Left forelimb (tissue), 1 donor: ENCODE measurements at places on chromosomes 16 and 17.

DNA sequence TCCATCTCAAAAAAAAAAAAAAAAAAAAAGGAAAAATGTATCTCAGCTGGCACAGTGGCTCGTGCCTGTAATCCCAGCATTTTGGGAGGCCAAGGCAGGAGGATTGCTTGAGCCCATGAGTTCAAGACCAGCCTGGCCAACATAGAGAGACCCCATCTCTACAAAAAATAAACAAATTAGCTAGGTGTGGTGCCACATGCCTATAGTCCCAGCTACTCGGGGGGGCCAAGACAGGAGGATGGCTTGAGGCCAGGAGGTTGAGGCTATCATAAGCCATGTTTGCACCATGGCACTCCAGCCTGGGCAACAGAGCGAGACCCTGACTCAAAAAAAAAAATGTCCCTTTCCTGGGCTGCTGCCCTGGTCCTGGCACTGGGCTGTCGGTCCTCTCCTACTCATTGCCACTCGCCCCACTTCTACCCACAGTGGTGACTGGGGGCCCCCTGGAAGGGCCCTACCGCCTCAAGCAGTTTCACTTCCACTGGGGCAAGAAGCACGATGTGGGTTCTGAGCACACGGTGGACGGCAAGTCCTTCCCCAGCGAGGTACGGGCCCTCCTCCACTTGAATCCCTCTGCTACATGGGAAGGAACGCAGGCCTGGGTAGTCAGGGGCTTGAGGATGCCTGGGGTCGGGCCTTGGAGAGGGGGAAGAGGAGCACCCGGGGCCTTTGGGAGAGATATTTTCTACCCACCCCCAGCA lies 6.1 kb downstream of the CA7 start:
- DNase-seq, result no peak

GRCh38 chr17:74235040-74235581 lies 21.7 kb downstream of the TTYH2 start:
- no peak for DNase-seq

DNA sequence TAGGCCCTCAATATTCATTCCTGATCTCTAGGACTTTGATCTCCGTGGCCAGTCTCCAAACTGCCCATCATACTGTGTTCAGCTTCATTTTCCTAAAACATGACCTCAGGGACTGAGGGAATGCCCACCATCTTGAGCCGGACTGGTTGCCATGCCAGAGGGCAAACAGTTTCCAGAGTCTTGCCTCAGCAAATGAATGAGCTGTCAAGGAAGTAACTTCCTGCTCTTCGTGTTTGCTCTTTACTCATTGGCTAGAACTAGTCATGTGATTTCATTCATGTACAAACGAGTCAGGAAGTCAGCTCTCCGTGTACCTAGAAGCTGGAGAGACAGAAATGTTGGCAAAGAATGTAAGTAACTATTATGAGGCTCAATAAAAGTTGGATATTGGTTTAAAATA lies 50.2 kb downstream of the ANKFN1 start:
- DNase-seq, result no peak

GRCh38 chr17:1783271-1783670 lies 21.4 kb downstream of the SERPINF1 start:
- no peak for DNase-seq

- no peak for DNase-seq
Observed at GRCh38 chr16:23836404-23837311, 875 bp downstream of the PRKCB start.

DNA sequence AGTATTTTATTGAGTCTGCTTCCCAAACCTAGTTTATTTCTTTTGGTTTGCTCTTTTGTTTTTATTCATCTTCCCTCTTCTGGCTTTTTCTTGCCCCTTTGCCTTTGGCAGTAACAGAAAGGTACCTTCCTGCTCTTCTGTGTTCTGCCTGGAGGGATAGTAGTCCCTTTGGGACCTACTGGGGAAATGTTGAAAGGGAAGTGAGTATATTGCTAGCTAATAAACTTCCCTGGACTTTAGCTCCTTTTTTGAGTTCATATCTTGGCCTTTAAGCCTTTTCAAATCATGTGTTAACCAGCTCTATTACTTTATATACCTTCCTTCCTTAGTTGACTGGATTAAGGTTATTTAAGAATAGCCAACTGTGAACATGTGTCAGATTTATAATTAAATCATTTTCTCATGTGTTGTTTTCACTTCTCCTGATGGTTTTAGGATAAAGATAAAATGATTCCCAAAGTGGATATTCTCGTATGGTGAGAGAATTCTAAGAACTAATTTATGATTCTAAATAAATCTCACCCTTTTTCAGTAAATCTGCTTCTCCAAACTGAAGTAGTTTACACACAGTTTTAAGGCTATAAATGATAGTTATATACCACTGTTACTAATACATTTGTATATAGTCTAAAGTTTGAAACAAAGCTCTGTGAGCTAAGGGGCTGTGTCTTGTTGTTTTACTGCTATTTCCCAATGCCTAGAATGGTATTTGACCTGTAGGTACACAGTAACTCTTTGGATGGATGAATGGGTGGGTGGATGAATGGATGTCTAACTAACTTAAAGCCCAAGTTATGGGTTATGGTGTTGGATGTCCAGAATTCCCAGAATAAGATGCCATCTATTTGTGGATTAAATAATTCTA lies 45.7 kb downstream of the OMG start:
- DNase-seq, result no peak

DNA sequence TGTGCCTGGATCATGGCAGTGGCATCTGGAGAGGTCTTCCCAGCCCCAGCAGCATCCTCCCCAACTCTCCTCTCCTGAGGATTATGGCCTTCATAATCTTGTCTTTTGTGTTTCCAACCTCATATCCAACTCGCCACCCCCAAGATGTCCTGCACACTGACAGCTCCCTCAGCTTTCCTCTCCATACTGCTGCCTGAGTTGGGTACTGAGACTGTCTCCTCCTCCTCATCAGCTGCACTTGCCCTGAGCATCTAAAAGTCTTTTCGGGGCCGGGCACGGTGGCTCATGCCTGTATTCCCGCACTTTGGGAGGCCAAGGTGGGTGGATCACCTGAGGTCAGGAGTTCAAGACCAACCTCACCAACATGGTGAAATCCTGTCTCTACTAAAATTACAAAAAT lies 2.0 kb downstream of the CD300LB start:
- peak; percentile 18 for DNase-seq

- no peak for DNase-seq
Observed at GRCh38 chr17:33595828-33596227, 302.7 kb upstream of the ASIC2 start.

DNA sequence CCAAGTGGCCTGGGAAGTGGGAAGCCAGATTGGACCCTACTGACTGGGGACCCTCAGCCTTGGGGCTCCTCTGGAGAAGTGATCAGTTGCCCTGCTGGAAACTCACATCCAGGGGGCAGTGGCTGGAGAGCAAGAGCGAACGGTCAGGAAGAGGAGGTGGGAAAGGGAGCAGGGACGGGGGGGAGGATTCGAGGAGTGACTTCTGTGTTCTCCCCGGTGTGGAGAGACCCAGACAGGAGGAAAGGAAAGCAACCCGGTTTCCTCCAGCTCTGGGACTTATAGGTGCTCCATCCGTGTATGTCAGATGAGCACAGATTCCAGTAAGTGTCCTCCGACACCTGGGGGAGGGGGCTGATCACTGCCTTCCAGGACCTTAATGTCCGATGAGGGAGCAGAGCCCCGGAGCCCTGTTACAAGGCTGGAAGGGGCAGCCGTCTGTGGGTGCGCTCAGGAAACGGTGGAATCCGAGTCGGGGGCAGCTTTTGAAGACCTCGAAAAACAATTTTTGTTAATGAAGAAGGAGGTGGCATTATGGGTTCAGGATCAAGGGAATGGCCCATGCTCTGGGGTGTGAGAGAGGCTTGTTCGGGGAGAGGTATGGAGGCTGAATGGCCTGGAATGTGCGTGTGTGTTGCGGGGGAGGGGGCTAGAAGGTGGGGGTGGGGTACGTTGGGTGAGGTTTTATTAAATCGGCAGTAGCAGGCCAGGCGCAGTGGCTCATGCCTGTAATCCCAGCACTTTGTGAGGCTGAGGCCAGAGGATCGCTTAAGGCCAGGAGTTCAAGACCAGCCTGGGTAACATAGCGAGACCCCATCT lies 34.8 kb upstream of the NDRG4 start:
- no peak for DNase-seq

- no peak for DNase-seq
Observed at GRCh38 chr16:89561142-89561883, 831 bp downstream of the RPL13 start.

GRCh38 chr17:10357768-10358167 lies 15.0 kb downstream of the MYH13 start:
- DNase-seq, result no peak

GRCh38 chr16:88727871-88728270 lies 21.6 kb downstream of the CTU2 start:
- no peak for DNase-seq

- no peak for DNase-seq
Observed at GRCh38 chr17:82243648-82244412, 15.0 kb downstream of the SLC16A3 start.

GRCh38 chr17:38704606-38705522 lies at the start of gene MLLT6:
MLLT6 (plus strand) TSS chr17:38705273; CDS start chr17:38705633, 360 bp downstream.
- peak; percentile 84 for DNase-seq

- DNase-seq, result no peak
Observed at GRCh38 chr17:77577491-77577890, 381.0 kb upstream of the TNRC6C start.

DNA sequence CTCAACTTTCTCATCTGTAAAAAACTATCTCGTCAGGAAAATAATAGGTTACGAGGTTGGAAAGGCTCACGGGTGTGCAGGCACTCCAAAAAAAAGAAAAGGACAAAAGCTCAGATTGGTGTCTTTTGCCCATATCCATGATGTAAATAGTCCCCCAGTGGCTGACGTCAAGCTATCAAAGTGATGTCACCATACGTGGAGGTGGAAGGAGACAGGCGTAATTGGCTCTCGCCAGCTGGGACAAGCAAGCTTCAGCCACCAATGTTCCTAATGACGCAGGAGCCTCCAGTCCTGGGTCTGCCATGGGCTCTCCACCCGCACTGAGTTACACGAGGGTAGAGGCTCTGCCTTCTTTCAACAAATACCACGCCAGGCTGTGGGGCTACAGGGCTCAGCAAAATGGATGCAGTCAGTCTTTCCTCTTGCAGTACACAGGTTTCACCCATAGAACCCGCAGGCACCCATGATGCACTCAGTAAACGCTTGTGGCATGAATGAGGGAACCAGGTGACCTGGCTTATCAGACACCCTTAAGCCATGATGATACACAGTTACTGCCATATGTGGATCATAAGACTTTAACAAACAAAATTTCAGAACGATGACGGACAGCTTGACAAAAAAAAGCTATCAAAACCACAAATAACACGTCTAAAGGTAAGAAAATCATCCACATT lies 50.5 kb downstream of the COTL1 start:
- no peak for DNase-seq

DNA sequence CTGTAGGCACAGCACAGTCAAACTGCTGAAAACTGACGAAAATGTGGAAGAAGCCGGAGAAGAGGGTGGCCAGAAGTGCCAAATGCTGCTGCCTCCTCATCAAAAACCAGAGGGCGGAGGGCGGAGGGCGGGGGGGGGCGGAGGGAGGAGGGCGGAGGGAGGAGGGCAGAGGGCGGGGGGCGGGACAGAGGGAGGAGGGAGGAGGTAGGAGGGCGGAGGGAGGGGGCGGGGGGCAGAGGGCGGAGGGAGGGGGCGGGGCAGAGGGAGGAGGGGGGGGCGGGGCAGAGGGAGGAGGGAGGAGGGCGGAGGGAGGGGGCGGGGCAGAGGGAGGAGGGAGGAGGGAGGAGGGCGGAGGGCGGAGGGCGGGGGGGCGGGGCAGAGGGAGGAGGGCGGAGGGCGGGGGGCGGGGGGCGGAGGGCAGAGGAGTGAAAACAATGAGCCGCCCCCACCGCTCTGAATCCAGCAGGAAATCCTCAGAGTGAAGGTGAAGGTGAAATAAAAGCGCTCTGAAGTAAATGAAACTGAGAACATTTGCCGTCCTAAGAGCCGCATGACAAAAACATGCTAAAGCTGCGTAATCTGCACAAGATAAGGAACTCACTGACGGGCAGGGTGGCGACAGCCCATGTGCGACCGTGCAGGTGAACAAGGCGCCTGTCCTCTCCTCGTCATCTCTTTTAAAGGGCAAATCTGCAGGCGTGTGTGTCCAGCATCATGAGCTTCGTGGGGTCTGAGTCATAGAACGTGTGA lies 22.6 kb upstream of the CBFA2T3 start:
- no peak for DNase-seq
